Adrenal gland (tissue), 19 donors: ENCODE measurements at places on chromosomes 7 and 10. TPM values are rescaled to one million over a fixed set of nuclear protein-coding genes. Genes with fewer than 3 reads are reported as not detected.

The BZW2 gene
- 19.7 TPM for polyA plus RNA-seq

The DLG5 gene
- polyA plus RNA-seq, result 39.6 TPM

The H2BK1 gene
- not detected for polyA plus RNA-seq

The BMPER gene
- 1.4 TPM for polyA plus RNA-seq

DNA sequence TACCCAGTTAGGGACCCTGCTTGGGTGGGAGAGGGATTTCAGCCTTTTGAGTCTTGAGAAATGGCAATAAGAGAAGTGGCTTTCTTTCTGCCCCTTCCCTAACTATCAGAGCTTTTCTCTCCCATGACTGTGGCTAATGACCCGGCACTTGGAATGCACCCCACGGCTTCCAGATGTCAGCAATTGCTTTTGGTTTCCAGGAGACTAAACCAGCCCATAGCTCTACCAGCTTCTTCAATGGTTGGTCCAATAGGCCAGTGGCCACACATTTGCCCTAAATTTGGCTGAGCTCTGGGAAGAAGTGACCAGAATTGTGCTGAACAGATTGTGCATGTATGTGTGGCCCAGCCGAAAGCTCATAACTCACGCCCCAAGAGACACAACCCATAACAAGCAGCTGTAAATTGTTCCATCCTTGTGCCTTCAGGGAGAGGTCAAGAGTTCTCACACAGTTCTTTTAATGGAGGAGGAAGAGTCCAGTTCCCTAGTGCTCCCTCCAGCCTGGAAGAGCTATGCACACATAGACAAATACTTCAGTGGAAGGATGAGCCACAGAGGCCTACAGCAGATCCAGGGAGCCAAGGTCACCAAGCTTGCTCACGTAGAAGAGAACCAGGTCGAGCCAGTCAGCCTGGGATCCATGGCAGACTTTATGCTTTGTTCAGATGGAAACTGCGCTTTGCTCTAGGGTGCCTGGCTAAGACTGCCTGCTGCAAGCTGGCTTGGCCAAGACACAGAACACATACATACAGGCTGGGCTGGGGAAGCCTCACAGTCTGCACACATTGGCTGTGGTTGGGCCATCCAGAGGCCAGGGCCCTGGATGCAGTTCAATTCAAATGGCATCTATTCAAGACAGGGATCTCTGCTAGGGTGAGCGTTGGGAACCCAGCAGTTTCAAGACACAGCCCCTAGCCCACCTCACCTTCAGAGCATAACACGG is 131.8 kb upstream of the HABP2 start:
- DNase-seq, result no peak
